Fibroblast of upper back skin (primary cell): ENCODE measurements at places on chromosomes 3 and 15.
A peak's percentile ranks its signal among the peaks of the same experiment; 100 is the strongest.

DNA sequence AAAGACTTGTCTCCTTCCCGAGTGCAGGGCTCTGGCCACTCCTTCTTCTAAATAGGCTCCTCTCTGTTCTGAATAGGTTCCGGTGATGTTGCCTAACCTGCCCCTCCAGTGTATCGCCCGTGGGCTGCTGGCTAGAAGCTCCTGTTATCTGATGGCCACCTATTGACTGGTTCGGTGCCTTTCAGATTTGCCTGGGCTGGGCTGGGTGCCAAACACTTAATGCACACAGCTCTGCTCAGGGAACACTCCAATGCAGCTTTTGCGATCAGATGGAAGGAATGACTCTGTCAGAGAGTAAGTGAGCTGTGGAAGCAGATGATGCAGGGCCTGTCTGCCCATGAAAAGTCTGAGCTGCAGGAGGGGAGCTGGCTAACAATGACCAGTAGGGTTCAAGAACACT, 112.9 kb downstream of the CORO2B start:
- peak; percentile 25 for DNase-seq

GRCh38 chr3:32147509-32147908, 41.1 kb downstream of the GPD1L start:
- DNase-seq = no peak

- no peak for DNase-seq
Observed at GRCh38 chr3:65265511-65265910, 577.7 kb upstream of the ADAMTS9 start.

DNA sequence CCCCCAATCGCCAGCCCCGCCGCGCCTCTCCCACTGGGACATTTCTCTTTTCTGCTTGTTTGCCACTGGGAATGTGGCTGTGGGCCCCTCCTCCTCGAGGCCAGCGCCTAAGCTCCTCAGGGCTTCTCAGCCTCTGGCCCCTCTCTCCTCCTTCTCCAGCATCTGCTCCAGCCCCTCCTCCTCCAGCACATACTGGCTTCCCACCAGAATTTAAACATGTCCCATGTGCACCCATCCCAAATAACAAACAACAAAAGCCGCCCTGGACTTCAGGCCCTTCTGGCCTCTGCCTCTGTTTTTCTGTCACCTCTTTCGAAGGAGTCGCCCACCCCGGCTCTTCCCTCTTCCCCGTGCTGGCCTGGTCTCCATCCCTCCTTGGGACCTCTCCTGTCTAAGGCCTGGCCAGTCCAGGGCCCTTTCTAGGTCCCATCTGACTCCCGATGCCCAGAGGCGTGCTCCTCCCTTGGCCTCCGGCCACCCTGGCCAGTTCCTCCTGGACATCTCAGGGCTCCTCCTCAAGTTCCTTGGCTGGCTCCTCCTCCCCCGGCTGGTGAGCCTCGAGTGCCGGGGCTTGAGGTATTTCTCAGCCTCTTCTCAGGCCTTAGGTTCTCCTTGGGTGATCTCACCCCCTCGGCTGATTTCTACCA, 94.6 kb upstream of the SLC6A6 start:
- no peak for DNase-seq

DNA sequence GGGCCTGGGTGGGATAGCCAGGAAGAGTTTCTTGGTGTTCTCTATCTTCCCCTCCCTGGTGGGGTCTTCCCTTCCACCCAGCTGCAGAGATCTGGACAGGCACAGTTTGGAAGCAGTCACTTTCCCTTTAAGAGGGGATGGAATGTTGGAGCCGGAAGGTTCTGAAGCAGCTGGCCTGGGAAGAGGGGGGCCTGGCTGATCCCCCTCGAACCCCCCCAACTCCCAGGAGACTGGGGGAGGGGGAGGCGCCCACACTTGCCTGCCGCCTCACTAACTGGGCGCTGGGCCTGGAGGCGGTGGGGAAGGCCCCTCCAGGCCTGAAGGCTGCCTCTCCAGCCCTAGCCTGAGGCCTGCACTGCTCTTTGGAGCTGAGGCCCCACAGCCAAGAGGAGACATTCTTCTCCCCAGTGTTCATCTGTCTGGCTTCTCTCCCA, 1.4 kb downstream of the DVL3 start:
- DNase-seq = peak; percentile 77

GRCh38 chr3:69359339-69359893, 26.5 kb downstream of the FRMD4B start:
- DNase-seq = no peak

DNA sequence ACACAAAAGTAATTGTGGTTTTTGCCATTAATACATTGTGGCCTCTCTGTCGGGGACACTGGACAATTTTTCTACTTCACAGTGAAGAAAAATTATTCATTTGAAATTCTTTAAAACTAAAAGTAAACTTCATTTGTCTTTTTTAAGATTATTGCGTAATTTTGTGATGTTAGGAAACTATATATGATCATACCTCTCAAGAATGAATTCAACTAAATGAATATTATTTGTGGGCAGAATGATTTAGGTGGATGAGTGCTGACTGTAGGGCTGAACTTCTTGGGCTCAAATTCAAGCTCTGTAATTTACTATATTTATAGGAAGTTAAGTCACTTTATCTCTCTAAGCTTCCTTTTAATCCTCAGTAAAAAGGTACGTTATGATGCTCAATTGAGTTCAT, 441.2 kb downstream of the ROBO1 start:
- DNase-seq = peak; percentile 51

GRCh38 chr3:43423142-43423541, 136.8 kb downstream of the SNRK start:
- peak; percentile 13 for DNase-seq
